ENCODE measurements at places on chromosomes 1 and 21.

DNA sequence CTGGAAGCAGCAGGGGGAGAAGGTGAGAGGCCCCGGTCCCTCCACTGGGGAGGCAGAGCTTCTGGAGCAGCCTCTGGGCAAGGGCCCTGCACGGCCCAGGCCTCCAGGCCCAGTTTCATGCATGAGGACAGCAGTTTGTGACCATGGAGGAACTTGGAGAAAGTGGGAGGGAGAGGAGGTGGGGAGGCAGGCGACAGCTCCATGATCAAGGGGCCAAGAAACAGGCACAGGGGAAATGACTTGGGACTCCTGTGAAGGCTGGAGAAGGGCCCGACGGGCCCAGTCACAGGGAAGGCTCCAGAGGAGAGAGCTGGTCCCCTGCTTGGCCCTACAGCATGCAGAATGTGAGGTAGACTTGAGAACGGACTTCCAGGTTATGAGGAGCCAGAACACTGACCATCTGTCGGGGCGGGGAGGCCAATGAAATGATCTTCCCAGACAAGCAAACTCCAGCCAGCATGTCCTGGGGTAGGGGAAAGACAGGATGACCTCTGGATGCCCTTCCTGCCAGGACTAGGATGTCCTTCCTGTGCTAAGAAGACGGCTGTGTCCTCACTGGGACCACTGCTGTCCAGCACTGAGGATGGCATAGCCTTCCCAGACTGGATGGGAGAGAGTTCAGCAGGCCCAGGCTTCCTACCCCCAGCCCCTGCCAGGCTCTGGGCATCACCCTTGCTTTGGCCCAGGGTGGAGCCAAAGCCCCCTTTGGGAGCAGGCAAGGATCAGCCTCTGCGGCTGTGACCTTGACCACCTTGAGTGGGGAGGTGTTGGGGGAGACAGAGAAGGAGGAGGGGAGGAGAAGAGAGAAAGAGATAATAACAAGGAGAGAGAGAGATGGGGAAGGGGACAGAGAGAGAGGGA is 548.2 kb downstream of the PTPRU start:
- peak; percentile 10 for DNase-seq

- DNase-seq, result no peak
Measured at GRCh38 chr1:219710529-219711194, 97.8 kb upstream of the ZC3H11B start.

DNA sequence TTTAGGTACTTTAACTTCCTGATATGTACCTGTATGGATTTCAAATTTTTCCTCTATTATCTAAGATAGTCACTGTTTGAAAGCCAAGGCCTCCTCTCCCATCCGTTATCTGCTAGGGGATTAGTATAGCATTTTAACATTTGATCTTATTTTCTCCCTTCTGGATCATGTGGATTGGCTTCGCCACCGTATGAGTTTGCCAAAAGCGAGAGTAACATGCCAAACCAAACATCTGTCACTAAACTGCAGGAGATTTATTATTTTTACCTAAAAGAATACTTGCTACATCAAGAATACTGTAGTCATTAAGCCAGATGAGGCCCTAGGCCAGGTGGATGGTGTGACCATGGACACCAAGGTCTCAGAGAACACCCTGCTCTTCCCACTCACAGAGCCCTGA is 28.5 kb upstream of the EEIG2 start:
- DNase-seq, result no peak

DNA sequence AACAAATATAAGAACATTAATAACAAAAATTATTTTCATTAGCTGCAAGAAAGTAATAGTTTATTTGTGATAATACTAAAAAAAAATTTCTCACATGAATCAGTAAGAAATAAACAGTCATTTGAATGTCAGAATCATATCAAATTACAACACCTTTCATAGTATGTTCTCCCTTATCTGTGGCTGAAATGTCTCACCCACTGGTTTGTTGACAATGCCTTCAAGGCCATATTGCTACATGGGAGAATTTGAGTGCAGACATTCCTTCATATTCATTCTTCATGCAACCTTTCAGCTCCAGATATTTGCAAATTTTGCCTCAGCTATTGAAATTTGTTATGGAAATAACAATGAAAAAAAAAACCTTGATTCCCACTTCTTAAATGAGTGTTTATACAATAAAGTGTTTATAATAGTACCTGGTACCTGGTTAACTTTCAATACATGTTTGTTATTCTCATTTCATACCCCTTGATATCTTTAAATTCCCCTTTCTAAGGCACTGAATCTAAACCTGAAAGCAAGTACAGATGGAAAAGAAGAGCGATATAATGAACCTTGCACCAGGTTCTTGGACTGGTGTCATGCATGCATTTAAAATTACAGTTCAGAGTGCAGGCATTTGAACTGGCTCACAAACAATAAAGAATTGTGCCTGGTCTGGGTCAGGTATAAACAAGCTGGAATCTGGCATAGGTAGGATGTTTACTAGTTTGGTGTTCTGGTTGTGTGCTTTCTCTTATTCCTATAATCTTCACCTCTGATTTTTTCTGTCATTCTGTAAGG is 242.2 kb upstream of the ADGRL2 start:
- no peak for DNase-seq

DNA sequence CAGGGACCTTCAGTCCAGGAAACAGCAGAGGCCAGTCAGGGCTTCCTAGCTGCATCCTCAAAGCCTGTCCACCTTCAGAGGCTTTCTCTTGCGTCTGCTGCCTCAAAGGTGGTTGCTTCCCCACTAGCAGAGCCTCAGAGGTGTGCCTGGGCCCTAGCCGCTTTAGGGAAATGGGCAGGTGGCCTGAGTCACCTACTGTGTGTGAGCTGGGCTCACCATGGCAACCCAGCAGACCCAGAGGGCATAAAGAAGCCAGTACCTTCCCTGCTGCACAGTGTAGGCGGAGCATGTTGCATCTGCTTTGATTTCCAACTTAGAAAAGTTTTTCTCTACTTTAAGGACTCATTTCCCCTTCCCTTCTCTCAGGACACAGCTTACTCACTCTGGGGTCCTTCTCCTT is 12.5 kb downstream of the SLC9A1 start:
- no peak for DNase-seq

GRCh38 chr1:247551721-247552120 is 2.8 kb downstream of the GCSAML start:
- DNase-seq, result no peak

- DNase-seq, result no peak
Measured at GRCh38 chr1:42414551-42415496, 34.2 kb downstream of the RIMKLA start.

GRCh38 chr1:25829046-25829445 is 9.3 kb downstream of the MTFR1L start:
- no peak for DNase-seq

DNA sequence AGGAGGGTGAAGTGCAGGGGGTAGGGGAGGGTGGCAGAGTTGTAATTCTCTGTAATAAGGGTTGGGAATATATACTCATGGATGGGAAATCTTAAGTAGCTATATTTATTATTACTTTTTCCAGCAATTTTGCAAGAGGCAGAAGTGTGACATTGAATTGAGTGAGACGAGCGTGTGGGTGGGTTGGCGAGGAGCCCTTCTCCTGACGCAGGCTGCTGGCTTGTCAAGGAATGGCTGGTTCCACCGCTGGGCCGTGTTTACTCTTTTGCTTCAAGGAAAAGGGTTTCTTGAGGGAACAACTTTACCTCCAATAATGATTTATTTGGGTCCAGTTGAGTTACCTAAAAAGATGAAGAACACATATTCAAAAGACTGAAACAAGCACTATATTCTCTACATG is 17.9 kb upstream of the DMRTA2 start:
- DNase-seq, result no peak
